ENCODE measurements at places on chromosomes 7 and 10.

DNA sequence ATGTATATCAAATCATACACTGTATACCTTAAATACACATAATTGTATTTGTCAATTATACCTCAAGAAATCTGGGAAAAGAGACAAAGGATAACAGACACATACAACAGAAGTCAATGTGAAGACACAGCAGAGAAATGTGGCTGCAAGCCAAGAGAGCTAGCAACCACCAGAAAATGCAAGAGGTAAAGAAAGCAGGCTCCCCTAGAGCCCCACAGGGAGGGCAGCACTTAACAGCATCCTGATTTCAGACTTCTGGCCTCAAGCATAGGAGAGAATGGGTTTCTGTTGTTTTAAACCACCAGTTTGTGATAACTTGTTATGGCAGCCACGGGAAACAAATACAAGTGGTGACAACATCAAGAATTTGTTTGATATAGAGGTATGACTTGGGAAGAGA lies 1197.2 kb downstream of the SORCS1 start:
- no peak for DNase-seq

- DNase-seq, result no peak
Measured at GRCh38 chr10:88840881-88841280, 10.8 kb downstream of the ANKRD22 start.

- DNase-seq, result no peak
Measured at GRCh38 chr7:94856643-94857042, 50.8 kb upstream of the PPP1R9A start.

DNA sequence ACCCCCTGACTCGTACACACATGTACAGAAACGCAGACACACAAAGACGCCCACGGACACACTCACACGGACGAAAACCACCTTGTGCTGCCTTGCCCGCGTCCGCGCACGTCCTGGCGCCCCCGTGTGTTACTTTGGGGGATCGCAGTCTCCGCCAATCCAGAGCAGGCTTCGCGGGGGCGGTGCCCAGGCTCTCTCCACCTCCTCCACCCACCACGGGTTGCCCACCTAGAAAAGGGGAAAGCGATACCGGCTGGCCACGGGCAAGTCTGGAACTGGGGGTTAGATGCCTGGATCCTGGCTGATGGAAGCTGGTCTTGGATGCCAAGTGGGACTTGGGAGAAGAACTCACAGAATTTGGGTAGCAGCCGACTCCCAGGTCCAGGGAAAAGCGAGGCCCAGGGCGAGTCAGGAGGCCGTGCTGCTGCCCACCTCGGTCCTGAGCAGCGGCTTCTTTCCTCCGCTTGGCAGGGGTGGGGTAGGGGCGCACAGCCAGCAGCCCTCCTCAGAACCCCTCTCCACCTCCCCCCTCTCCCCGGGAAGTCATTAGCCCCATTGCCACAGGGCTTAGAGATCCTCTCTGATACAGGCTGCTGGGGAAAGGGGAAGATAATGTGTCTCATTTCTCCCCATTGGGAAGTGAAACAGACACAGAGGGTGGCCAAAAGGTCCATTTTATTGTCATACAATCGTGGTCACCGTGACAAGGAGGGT lies 4.6 kb upstream of the VGF start:
- peak; percentile 71 for DNase-seq

DNA sequence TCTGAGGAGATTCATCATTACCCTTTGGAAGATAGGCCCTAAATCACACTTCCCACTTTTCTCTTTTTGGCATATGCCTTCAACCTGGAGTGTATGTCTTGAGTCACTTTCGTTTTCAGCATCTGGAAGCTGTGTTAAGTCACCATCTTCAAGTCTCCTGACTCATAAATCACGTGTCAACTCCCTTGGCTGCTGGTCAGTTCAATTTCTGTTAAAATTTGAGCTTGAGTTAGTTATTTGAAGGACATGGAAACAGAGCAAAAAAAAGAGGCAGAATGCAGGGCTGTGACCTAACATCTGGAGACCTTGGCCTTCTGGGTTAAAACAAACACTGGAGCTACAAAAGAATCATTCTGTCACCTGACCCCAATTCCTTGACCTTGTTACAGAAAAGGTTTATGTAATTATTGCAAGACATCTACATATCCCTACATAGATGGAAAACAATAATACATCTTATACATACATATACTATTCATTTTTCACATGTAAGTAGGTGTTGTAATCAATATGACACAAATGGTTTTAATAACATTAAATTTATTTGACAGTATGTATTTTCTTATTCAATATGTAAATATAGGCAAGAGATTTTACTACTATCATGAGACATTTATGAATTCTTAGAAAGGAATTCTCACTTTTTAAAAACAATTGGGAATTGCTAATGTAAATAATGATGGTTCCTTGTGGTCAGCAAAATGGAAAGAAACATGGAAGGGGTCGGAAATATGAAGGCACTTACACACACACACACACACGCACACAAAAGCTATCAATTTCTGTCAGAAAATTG lies 169.7 kb upstream of the PHYHIPL start:
- DNase-seq, result no peak
